ENCODE measurements at places on chromosomes 3 and 15. TPM values are rescaled to one million over a fixed set of nuclear protein-coding genes. Genes with fewer than 3 reads are reported as not detected.

DNA sequence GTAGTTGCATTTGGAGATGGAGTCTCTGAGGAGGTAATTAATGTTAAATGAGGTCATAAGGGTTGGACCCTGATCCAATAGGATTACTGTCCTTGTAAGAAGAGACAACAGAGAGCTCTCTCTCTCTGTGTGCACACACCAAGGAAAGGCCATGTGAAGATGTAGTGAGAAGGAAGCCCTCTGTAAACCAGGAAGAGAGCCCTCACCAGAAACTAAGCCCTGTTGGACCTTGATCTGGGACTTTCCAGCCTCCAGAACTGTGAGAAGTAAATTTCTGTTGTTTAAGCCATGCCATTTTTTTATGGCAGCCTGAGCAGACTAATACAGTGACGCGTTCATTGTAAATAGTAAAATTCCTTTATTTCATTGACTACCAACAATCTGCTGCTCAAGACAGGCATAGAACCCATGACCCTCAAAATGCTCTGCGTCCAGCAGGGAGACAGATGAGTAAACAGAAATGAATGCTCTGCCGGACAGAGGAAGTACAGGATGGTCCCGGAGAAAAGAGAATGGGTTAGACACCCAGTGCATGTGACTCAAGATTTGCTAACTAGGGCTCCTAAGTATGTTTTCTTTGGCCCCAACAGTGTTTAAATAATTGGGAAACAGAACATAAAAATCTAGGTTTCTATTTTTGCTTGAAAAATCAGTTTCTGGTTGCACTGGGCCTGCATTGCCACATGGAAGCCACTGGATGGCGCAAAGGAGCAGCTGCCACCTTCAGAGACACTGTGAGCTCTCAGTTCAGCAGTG is 37.9 kb upstream of the TNFAIP8L3 start:
- DNase-seq, result peak; percentile 32

DNA sequence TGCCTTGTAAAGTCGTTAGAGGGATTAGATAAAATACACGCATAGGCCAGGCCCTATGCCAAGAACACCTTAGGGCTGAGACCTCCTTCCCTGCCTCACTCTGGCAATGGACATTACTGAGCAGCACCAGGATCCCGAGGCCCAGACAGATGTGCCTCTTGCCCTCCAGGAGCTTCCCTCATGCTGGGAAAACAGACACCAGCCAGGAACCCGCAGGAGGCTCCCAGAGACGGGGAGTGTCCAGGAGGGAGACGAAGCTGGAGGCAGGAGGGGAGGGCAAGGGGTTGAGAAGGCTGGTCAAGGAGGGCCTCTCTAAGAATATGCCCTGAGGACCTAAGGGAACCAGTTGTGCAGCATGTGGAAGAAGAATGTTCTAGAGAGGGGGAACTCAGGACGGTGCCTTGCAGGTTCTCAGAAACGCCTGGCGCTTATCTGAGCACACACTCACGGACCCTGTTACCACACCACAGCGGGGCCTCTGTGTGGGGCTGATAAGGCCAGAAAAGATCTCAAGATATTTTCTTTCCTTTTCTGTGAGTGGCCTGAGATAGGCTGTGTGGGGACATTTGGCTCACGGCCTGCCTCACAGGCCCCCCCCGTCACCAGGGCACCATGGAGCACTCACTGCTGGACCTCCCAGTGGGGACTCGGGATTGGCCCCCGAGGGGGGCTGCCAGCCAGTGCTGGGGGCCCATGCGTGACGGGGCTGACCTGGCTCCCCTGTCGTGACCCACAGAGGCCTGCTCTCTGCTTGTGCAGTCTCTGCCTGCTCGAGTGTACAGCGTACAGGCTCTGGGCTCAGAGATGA is 22.0 kb upstream of the CYP11A1 start:
- DNase-seq, result no peak

GRCh38 chr3:175224051-175224450 is 364.9 kb downstream of the NAALADL2 start:
- no peak for DNase-seq

DNA sequence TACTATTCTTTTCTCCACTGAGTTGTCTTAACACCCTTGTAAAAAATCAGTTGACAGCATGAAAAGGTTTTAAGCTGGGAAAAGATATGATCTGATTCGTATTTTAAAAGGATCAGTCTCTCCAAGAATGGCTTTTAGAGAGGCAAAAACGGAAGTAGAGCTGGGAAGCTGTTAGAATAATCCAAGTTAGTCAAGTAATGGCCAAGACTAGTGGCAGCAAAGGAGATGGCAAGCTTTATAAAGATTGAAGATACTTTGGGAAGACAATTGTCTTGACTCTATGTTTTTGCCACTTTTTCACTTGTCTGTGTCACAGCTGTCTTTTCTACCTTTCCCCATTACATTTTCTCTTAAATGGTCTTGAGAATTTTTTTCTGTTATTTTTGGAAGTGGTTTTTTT is 243.5 kb upstream of the MANF start:
- no peak for DNase-seq

Gene COPS2
- 85.0 TPM for total RNA-seq

DNA sequence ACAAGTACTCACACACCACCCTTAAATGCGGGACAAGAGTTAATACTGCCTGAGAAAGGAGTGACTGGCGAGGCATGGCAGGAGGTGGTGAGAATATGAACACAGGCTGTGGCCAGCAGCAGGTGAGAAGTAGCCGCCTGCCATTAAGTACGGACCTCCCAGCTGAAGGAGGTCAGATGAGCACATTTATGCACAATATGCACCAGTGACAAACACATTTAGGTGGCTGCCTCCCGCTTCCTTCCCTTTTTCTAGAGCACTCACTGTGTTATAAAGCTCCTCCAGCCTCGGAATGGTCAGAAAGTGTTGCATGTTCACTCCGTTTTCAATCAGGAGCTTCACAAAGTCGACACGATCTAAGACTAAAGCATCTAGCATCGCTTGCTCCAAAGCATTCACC is 52.4 kb downstream of the TRPM1 start:
- no peak for DNase-seq

GRCh38 chr3:33644582-33644981 is 73.5 kb downstream of the CLASP2 start:
- DNase-seq, result no peak

Gene TRAT1
- total RNA-seq, result 15.5 TPM

Gene COL6A5
- total RNA-seq, result not detected

DNA sequence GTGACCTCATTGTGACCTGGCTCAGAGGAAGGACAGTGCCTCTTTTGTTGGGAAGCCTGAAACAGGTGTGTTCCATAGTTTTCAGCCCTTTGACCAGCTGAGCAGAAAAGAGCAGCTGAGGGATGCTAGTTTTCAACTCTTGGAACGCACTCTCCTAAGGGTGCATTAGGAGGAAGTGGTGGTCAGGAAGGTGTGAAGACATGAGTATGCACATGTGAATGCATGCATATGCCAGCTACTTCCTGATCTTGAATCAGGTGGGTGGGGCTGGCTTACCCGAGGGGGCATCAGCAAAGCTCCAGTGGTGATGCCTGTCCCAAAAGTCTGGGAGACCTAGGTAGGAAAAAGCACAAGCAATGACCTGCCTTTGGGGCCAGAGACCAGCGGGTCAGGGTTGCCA is 23.3 kb upstream of the CEMIP start:
- DNase-seq, result no peak

GRCh38 chr15:80426316-80426715 is 22.1 kb downstream of the ARNT2 start:
- DNase-seq, result no peak

GRCh38 chr3:165259541-165260193 is 63.5 kb upstream of the SLITRK3 start:
- DNase-seq, result no peak

DNA sequence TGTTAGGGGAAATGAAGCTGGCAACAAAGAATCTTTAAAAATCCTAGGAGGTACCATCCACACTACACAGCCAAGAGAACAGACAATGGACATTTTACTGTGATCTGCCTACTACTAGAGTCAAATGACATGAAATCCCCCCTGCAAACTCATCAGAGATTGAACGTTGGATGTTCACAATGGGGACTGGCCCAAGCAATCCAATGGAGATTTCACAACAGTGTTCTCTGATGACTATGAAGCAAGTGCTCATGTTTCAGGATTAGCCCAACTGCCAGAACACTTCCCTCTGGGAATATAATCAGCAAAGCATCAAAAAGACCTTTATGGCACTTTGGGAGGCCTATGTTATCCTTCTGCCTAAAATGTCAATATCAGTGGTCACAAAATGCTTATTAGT is 97.8 kb downstream of the IGSF11 start:
- no peak for DNase-seq

- no peak for DNase-seq
Measured at GRCh38 chr15:42148808-42149492, 7.5 kb downstream of the PLA2G4F start.

Gene TFDP2
- total RNA-seq, result 27.8 TPM

GRCh38 chr3:3023111-3023745 is 86.9 kb downstream of the IL5RA start:
- DNase-seq, result no peak

Gene LRRN1
- total RNA-seq, result 0.98 TPM

Gene TTC21A
- total RNA-seq, result 0.79 TPM

GRCh38 chr3:155805204-155805801 is 775 bp downstream of the C3orf33 start:
- DNase-seq, result no peak

Gene IMPG2
- total RNA-seq, result 0.13 TPM

Gene EPHA3
- not detected for total RNA-seq
